ENCODE measurements at places on chromosomes 11 and 22.

DNA sequence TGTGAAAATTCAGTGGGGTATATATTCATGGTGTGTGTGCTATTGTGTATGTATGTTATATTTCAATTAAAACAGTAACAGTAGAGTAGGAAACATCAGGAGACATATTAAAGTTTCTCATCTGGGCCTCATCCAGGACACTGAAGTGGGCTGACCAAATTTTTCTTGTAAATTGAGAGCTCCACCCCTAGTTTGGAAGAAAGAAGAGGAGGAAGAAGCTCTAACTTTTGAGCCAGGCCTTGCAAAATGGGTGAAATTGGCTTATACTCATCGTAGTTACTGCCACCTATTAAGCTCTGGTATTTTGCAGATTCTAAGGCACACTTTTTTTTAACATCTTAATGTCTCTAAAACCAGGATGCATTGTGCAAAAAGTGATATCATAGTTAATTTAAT is 33.7 kb downstream of the TSPAN18 start:
- no peak for DNase-seq

- no peak for DNase-seq
These were observed 76.9 kb upstream of the TCF20 start for GRCh38 chr22:42347281-42347824.

DNA sequence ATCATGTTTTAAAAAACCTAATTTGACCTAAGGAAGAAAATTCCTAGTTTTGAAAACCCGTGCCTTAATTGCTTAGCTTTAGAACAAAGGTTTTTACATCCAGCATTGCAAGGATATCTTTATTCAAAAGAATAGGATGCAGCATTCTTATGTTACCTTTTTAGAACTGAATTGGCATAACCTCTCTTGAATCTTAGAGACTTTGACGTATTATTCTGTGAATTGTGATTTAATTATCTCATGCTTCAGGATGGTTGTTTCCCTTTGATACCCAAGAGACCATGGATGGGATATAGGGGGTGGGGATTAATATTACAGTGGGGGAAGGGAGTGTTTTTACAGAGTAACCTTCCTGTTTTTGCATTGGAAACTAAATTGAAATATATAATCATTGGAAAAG is 49.4 kb downstream of the ARHGEF12 start:
- no peak for DNase-seq

DNA sequence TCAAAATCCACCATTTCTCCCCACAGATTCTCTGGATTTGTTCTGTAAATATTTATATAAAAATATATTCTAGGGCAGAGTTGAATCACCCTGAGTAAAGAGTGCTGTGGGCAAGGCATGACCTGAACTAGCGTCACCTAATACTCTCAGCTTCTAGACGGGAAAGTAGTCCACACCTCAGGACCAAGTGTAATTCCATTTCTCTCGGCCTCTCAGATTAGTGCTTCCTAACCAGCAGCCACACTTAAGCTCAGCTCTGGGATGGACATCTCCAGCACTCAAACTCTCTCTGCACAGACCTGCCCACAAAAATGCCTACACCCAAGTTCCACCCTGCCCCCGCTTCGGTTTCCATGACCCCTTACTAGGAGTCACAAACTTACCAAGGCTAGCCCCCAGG is 5.3 kb downstream of the SPTBN2 start:
- no peak for DNase-seq

GRCh38 chr11:128535468-128536457 is 51.6 kb downstream of the ETS1 start:
- DNase-seq = no peak

DNA sequence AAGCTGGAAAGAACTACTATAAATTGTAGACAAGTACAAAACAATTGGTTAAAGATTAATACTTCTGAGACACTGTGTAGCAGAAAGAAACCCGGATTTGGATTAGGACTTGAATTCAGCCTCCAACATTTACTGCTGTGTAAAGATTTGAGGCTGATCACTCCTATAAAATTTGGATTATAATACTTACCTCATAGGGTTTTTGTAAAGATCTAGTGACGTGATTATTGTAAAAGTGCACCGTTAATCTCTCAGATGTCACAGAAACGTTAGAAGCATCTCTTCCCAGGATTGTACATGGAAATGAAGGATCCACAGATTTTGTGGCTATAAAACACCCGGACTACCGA is 323 bp upstream of the HIKESHI start:
- DNase-seq = no peak

GRCh38 chr22:23356094-23356493 is 175.8 kb downstream of the BCR start:
- no peak for DNase-seq

Data from testis (tissue), 5 donors.